Left lung (tissue), 14 donors: ENCODE measurements at places on chromosomes 2 and 18. TPM values are rescaled to one million over a fixed set of nuclear protein-coding genes. Genes with fewer than 3 reads are reported as not detected.

DNA sequence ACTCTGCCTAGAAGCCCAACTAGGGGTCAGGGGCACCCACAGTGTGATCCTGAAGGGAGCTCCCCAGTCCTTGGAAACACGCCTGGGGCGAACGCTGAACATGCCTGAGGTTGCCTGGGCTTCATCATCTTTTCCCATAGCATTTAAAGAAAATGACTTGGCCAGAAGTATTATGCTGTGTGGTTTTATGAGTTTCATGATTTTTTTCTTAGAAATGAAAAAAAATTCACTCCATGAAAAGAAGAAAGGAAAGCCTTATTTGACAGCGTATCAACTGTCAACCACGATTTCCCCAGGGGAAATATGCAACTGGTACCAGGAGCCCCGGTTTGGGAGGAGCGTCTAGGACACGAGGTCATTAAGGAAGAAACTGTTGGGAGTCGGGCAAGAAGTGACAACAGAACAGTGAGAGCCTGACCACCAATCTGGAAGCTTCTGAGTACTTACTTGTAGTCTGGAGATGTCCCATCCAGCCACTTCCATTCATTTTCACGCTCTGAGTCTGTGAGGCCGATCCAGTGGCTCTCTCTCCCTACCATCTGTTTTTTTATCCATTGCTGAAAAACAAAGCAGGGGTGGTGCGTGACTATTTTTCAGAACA lies 63.5 kb upstream of the THOC1 start:
- H3K27me3 ChIP-seq = no peaks in the 10 kb centered on the region
- peak; percentile 68 for DNase-seq
- H3K4me3 ChIP-seq = no peak overlapping the region

- H3K27ac ChIP-seq = no peak overlapping the region
- peaks cover 70% of the 10 kb centered on the region for H3K4me1 ChIP-seq
- H3K27me3 ChIP-seq = no peaks in the 10 kb centered on the region
- DNase-seq = no peak
- no peaks in the 10 kb centered on the region for H3K36me3 ChIP-seq
- H3K4me3 ChIP-seq = no peak overlapping the region
These were observed 3.4 kb downstream of the WDFY1 start for GRCh38 chr2:223941579-223942277.

DNA sequence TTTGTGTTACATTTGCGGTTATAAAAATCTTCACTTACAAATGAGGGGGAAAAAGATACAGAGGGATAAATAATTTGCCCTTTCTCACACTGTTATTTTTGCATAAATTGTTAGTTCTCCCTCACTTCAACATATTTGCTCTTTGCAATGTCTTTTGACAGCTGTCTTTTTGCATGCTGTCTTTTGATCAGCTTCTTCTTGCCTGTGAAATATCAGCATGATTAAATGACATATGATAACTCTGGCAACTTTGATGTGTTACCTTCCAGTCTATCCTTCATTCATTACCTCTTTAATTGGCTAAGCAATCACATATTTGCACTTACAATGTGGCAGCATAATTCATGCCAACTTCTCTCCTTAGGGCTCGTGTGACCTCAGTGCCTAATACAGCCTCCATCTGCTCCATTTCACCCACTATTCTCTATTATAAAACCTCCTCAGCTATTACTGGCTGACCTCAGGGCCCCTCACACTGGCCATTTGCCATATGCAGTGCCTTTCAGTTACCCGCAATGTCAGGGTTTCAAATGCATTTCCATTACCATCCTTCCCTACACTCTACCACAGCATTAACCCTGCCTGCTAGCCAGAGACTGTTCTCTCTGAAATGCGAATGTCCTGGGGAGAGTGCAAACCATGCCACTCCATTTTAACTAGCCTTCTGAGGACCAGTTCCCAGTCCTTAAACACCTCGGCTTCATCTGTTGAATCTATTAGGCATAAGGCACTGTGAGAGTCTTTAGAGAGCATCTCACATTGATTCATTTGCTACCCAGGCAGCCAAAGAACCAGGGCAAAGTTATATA lies 1056.6 kb upstream of the CHAC2 start:
- H3K36me3 ChIP-seq = no peaks in the 10 kb centered on the region
- no peak overlapping the region for H3K27ac ChIP-seq
- H3K27me3 ChIP-seq = no peaks in the 10 kb centered on the region

- H3K27me3 ChIP-seq = no peaks in the 10 kb centered on the region
- DNase-seq = no peak
- H3K36me3 ChIP-seq = no peaks in the 10 kb centered on the region
These were observed 134.4 kb downstream of the TGIF1 start for GRCh38 chr18:3584266-3584861.

CYS1 gene
- 0.60 TPM for total RNA-seq
